Activated CD8-positive, alpha-beta memory T cell treated with anti-CD3 and anti-CD28 coated beads for 24 hours (primary cell): ENCODE measurements at places on chromosomes 11 and 22.

- DNase-seq = no peak
Measured at GRCh38 chr11:106011481-106011880, 10.6 kb downstream of the MSANTD4 start.

GRCh38 chr22:30284172-30284571 is 5.1 kb downstream of the CASTOR1 start:
- no peak for DNase-seq

DNA sequence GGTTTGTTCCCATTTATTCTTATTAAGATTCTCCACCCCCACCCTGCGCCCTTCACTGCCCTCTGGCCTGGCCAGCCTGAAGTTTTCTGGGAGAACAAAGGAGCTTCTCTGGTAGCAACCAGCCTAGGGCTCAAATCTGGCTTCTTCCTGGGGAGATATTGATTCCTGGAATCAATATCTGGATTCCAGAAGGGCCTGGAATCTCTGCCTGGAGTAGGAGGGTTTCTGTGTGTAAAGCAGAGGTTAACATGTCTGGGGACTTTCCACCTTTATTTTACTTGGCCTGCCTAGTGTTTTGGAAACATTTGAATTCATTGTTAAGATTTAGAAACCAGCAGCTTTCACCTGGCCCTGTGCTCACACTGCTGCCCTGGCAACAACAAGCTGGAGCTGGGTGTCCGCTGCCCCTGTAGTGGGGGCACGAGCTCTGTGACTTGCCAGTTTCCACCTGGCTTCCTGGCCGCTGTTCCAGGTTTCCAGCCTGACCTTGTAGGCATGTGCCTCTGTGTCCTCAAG is 5.5 kb downstream of the C11orf91 start:
- DNase-seq = no peak

- peak; percentile 67 for DNase-seq
Measured at GRCh38 chr11:107859459-107860239, 1.1 kb upstream of the SLC35F2 start.

GRCh38 chr11:67648796-67649613 is 1.5 kb downstream of the ACY3 start:
- no peak for DNase-seq

DNA sequence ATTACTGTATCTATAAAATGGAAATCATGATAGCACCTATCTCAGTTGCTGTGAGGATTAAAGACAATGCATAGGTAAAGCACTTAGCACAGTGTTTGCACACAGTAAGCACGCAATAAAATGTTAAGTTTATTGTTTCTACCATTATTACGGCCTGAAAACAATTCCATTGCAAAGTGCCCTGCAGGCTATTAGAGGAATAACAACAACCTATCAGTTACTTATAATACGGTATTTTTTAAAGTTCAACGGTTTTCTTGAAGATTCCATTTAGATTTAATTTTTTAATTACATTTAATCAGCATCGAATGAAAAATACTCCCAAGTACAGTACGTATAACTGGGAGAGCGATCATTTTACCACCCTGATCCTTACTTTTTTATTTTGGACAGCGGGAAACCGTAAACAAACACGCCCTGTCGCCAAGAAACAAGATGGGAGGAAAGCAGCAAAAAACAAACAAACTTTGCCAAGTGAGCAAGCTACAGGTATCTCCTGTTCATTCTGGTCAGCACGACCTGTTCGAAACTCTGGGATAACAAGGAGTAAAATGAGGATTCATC is 893 bp downstream of the SLC36A4 start:
- DNase-seq = no peak

DNA sequence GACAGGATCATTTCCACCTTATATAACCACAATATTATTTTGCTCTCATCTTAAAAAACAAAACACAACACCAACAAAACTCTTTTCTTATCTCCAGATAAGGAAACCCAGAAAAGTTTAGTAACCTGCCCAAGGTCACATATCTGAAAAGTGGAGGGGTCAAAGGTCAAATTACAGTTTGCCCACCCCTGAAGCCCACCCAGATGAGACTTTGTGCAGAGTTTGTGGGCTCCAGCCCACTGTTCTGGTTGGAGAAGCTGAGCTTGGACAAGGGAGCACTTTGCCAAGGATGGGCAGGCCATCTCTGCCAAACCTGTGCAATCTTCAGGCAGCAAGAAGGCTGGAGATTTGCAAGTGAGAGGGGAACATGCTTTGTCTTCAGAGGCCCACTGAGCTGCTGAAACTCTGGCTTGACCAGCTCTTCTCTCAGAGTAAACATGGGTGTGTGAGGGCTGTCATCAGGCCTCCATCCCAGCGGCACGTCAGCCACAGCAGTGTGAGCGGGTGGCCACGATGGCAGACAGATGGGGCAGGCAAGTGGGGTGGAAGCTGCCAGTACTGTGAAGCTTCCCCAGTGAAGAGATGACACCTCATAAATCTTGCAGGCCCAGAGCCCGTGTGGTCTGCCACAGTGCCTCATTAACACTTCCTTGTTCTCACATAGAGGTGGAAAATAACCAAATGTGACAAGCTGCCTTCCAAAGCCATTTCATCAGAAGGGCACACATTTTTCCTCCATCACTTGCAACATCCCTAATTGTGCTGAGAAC is 111.8 kb downstream of the CCDC81 start:
- peak; percentile 54 for DNase-seq

DNA sequence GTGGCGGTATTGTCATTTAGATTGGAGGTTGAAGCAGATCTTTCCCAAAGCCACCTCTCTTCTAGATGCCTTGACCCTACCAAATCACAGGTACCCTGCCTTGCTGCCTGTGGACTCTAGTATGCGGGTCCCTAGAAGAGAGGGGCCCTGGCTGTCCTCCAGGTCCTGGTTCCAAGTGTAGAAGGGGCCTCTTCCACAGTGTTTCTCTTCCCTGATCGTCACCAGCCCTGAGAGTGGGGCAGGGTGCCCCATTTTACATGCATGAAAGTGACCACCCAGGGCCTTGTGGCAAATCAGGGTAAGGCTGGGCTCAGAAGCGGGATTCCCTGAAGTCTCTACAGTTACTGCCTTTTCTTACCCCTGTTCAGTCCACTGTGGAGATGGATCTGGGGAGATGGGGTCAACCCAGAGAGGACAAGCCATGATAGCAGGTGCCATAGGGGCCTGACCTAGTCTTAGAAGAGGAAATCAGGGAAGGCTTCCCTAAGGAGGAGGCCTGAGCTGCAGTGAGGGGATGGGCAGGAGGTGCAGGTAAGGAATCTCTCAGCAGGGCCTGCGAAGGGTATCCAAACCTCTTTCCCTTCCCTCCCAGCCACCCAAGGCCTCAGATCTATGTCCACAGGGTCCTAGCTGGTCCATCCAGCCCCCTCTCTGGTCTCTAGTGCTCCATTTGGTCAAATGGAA is 1.2 kb upstream of the LRRC32 start:
- DNase-seq = no peak

DNA sequence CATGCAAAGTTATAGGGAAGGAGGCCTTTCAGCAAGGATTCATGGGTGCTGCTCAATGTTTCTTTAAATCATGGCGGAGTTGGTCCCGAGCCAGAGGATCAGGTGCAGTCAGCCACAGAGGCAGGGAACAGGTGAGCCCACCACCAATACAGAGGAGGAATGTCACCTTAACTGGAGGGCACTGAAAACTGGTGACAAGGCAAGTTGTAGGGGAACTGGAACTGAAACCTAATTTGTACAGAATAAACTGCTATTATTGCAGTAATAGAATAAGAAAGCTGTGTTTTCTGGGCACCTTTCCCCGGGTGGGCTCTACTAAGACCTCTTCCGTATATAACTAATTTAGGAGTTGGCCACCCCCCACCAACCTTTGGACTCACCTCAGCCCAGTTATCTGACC is 296.0 kb upstream of the NARS2 start:
- DNase-seq = no peak

- DNase-seq = no peak
Measured at GRCh38 chr22:38957808-38958650, 620 bp downstream of the APOBEC3A start.

- DNase-seq = no peak
Measured at GRCh38 chr11:64801158-64801464, 1.9 kb downstream of the MAP4K2 start.

DNA sequence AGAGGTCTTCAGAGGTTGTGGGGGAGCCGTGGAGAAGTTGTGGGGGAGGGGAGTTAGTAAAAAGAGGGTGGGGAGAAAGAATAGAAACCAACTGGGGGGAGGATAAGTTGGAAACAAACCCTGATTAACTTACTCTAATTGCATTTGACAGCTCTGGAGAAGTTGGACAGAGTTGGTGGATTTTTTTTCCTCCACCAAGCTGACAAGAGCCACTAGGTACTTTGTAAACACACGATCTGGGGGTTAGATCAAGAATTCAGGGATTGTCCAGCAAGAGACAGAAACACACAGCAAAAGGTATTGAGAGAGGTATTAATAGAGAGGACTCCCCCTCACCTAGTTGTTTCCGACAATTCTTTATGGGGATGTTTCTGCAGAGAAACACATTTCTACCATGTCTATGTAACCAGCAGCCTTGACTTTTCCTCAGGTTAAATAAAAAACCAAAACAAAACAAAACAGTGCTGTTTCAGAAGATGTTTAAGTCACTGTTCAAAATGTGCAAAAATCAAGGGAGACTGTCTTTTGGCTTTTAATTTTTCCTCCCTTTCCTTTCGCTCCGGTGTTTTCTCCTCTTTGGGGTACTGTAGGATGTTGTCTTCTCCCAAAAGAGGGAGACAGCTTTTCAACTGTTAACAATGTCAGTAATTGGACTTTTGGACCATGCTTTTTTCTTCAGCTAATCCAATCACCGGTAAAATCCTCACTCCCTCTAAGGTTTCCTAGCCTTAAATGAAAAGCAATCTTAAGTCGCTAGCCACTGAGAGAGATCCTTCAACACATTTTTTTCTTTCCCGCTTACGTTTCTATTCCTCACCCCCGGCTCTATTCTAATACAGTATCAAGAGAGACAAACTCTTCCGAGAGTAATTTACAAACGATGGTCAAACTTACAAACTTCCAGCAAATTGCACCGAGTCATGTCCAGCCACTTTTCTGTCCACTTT is 708 bp downstream of the MAML2 start:
- no peak for DNase-seq

DNA sequence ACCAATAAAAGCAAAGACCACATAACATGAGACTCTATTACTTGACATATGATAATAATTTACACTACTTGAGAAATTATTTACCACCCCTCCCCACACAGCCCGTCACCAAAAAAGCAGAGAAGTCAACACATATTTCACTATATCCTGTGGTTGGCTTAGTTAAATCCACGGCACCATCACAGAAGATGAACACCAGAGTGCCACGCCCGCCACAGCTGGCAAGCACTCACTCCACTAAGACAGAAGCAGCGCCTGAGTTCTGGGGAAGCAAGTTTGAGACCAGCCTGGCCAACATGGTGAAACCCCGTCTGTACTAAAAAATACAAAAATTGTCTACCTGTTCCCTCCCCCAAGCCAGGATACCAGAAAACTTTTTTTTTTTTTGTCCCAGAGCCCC is 53.1 kb downstream of the PACSIN2 start:
- no peak for DNase-seq

GRCh38 chr11:17794981-17795380 is 60.4 kb downstream of the KCNC1 start:
- no peak for DNase-seq

GRCh38 chr22:35638001-35638400 is 10.2 kb upstream of the APOL6 start:
- DNase-seq = no peak

DNA sequence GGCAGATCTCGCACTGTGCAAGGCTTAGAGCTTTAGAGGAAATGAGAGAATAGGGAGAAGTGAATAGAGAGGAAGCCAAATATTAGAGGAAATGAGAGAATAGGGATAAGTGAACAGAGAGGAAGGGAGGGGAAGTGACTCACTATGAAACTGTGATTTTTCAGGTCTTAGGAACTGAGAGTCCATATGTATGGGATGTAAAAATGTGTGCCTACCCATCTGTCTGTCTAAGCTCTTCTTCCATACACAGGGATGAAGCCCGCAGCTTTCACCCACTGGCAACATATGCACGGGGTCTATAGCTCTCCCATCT is 6.4 kb upstream of the CCDC86 start:
- DNase-seq = no peak

- peak; percentile 30 for DNase-seq
Measured at GRCh38 chr22:24405631-24406321, 21.6 kb upstream of the ADORA2A start.

- DNase-seq = no peak
Measured at GRCh38 chr11:34671946-34672345, 51.1 kb downstream of the EHF start.

DNA sequence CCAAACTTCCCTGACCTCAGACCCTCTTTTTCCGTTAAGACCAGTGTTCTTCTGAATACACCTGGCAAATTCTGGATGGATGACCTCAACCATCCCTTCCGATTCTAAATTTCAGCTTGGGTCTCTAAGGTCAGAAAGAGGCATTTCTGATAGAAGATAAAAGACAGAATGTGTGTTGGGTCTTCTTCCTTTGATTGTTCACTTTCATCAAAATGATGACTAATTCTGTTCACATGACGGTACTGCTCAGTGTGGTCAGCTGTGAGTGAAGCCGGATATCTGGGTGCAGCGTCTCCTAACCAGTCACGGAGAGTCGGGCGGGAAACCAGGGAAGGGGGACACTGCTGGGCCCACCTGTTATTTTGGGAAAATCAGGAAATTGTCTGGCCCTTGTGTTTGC is 151.6 kb upstream of the NAV2 start:
- no peak for DNase-seq

GRCh38 chr22:27270818-27271510 is 530.6 kb downstream of the MN1 start:
- no peak for DNase-seq

DNA sequence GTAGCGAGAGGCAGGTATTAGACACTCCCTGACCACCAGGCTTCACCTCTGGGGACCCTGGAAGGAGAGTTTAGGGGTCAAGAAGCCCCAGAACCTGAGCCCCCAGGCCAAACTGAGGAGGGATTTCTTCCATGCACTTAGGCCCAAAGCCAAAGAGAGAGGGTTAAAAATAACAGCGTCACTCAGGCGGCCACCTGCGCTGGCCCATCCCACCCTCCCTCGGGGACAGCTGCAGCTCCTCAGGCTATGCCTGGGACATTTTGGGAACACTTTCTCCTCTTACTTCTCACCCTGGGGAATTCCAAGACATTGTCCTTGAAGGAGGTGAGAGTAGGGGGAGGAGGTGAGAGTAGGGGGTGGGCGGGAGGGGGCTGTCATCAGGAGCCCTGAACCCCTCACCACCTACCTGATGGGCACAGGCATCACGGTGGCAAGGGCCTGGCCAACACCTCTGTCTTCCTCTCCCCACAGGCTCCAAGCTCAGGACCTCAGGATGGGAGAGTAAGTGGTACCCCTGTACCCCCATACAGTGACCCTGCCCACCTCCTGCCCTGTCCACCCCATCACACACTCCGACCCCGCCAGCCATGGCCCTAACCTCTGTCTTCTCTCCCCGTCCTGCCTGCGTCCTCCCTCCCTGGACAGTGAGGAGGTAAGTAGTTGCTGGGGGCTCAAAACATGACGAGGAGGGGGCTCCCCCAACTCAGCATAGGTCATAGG is 583 bp downstream of the TNNI2 start:
- no peak for DNase-seq

DNA sequence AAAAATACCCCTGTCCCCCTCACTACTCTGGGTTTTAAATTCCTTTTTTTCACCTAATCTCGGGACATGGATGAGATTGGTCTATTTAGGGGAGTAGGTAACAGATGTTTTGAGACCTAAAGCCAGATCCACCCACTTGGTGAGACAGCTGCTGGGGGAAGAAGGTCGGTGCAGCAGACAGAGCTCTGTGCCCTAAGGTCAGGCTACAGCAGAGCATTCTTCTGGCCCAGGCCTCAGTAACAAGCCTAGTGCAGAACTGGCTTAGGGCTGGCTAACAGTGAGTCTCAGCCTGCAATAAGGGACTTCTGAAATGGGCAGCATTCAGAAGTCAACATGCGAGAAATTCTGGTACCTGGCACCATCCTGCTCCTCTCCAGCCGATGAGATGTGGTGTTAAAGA is 444.9 kb upstream of the KIRREL3 start:
- no peak for DNase-seq
